ENCODE measurements at places on chromosomes 3 and 15.

DNA sequence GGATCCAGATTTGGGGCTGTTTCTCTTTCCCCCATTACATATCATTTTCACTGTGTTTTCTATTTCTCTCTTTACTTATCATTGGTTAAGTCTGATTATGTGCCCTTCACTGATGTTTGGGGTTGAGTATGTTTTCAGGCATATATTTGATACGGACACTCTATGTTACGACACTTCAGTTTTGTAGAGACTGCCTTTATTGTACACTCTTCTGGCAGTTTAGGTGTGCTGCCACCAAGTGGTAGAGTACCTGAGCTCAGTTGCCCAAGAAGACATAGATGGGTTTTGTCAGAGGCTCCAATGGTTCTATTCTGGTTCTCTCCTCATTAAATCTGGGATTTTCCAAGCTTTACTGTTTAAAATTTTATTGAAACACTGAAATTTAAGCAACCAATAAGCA lies 255.0 kb upstream of the ROPN1 start:
- no peak for DNase-seq

DNA sequence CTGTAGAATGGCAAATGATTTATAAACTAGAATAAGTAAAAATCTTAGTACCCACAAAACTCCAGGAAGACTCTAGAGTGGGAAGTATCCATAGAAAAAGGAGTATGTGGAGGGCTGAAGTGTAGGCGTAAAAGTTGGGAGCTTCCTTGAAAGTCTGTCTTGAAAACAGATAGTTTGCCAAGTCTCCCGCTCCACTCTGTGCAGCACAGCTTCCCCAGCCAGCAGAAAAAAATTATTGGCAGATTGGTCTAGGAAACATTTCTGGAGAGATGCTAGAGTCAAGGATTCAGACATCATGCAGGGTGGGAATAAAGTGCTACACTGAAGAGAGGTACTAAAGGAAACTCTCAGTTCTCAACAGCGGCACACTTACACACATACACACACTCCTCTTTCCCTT lies 53.4 kb upstream of the CD200R1L start:
- DNase-seq, result no peak

GRCh38 chr3:38458796-38459498 lies 5.3 kb downstream of the ACVR2B start:
- DNase-seq, result no peak

- no peak for DNase-seq
Observed at GRCh38 chr3:71533588-71533987, 49.9 kb downstream of the FOXP1 start.

- DNase-seq, result no peak
Observed at GRCh38 chr15:101151288-101151687, 100.6 kb downstream of the CHSY1 start.

Data from stimulated activated CD8-positive, alpha-beta memory T cell treated with anti-CD3 and anti-CD28 coated beads, Interleukin-7, amount 100 ng/mL, for 24 hours (primary cell).